ENCODE measurements at places on chromosomes 5 and 9. TPM values are rescaled to one million over a fixed set of nuclear protein-coding genes. Genes with fewer than 3 reads are reported as not detected.
A peak's percentile ranks its signal among the peaks of the same experiment; 100 is the strongest.

The PCA3 gene
- total RNA-seq, result not detected

The PRDM9 gene
- not detected for total RNA-seq

The ANXA2R gene
- 19.3 TPM for total RNA-seq

- DNase-seq, result no peak
Observed at GRCh38 chr5:92749943-92750342, 831.1 kb downstream of the NR2F1-AS1 start.

DNA sequence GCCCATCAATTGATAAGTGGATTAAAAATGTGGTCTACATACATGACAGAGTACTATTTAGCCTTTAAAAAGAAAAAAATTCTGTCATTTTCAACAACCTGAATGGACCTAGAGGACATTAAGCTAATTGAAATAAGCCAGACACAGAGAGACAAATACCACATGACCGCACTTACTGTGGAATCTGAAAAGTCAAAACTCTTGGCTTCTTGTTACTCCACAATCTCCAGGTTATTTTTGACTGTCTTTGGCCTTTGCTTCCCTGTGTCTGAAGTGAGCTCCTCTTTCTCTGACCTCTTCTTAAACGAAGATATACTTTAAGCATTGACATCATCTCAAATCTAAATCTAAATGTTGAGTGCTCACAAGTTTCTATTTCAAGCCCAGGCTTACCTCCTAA, 265.5 kb upstream of the ADRA1B start:
- no peak for DNase-seq

- DNase-seq, result no peak
Observed at GRCh38 chr9:124392254-124392870, 22.9 kb downstream of the PSMB7 start.

DNA sequence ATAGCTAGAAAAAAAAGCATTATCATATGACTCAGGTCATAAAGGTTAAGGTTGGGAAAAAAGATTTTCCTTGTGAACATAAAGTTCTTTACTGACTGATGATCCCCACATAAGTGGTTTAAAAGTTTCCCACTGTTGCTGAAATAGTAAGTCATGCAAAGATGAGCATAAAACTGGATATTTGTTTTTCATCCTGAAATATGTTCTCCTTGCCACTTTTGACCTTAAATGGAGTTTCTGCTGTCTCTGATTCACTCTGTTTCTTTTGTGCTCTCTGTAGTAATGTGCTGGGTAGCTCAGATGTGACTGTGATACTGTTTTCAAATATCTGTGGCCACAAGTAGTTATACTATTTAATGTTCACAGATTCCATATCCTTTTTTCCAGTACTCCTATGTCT, 162.5 kb upstream of the GAS1 start:
- no peak for DNase-seq

The RASGRF2 gene
- 0.37 TPM for total RNA-seq

The TAF11L5 gene
- not detected for total RNA-seq

- DNase-seq, result no peak
Observed at GRCh38 chr9:87714819-87715218, 11.1 kb upstream of the CTSL start.

DNA sequence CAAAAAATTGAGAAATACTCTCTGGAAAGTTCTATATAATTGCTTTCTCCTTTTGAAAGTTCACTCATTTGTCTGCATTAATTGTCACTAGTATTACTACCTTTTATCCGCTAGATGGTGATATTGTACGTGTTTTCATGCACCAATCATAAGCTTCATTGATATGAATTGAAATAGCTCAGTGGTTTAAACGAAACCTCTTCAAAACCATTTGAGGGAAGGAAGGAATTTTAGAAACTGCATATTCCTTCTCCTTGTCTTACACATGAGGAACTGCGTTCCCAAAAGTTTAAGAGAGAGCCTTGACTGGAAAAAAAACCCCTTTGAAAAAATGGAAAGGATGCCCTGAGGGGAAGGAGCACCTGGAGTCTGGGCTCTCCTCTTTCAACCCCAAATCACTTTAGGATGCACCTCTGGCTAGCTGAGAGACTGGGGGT, 98.6 kb downstream of the YTHDC2 start:
- DNase-seq, result peak; percentile 51

- DNase-seq, result no peak
Observed at GRCh38 chr5:143985832-143986515, 174.0 kb downstream of the HMHB1 start.

- DNase-seq, result no peak
Observed at GRCh38 chr9:86178503-86178902, 79.1 kb upstream of the GOLM1 start.

DNA sequence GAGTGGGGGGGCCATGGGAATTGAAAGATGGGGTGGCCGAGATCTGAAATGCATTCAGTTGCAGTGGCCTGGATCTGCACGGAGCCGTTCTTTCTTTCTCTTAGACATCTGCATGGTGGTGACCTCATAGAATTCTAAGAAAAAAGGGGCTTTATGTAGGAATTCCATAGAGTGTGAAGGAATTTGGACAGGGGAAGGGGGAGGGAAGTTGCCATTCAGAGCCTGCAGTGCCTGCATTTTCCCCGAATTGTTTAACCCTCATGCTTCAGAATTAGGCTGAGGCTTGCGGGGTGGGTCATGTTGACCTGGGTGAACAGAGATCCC, 4.9 kb downstream of the NEK6 start:
- DNase-seq, result no peak

The NUTM2G gene
- not detected for total RNA-seq

GRCh38 chr5:123647066-123647465, 135.1 kb downstream of the CSNK1G3 start:
- no peak for DNase-seq

DNA sequence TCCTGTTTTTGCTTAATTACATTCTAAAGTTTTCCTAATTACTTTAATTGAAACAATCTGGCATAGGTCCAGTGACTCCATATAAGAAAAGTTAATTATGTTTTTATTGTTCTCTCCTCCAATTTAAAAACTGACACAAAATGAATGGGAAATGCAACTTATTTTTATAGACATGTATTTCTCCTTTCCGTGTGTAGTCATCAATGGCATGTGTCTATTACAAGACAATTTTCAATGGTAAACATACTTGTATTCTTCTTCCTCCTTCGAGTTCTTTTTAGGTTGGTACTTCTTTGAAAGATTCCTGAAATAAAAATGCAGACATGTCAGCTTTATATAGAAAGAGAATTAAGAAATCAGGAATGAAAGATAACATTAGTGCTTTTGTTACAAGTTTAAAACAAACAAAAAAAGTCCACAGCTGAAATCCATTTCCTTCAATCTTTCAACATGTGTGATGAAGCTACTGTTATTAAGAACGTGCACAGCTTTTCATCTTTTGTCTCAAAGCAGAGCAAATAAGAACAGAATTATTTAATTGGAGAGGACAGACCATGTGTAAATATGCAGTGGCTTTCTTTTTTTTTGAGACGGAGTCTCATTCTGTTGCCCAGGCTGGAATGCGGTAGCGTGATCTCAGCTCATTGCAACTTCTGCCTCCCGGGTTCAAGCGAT, 63.8 kb downstream of the FNBP1 start:
- DNase-seq, result no peak

DNA sequence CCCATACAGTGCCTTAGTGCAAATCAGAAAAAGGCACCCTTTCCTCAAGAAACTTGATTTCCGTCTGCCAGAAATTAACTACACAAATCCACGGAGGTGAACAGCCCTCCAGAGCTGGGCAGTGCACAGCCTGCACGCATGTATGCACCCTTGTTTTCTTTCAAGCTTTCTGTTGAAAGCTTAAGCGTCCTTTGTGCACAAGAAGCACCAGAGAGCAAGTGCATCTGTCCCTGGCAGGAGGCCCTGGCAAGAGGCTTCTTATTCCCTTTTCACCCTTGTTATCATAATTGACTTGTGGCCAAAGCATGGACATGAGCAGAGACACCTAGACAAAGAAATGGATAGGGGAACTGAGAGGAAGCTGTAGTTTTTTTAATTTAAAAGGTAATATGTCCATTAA, 47.4 kb upstream of the ATG10 start:
- DNase-seq, result no peak

The SPATA9 gene
- not detected for total RNA-seq

DNA sequence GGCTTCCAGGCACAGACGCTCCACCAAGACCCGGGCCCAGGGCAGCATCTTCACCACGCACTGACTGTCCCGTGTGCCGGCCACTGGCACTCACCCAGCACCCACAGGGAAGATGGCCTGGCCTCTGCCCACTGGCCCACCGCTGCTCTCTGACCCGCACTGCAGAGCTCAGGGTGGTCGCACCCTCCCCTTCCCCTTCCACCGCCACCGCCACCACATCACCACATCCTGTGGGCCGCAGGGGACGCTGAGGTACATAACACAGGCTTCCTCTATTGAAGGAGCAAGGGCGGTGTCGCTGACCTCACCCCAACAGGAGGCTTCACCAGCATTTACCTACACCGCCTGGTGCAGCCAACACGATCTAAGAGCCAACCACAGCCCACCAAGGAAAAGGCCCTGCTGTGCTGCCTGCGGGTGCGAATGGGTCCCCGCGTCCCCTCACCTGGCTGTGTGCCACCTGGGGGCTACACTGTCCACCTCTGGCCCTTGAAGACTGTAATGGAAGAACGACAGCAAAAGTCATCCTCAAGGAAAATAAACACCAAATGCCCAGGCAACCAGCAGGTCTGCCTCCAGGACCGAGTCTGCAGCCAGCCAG, 101.8 kb downstream of the CAMSAP1 start:
- no peak for DNase-seq

GRCh38 chr5:56126487-56127179, 106.5 kb downstream of the ANKRD55 start:
- no peak for DNase-seq

GRCh38 chr9:97808415-97808814, 44.6 kb upstream of the FOXE1 start:
- no peak for DNase-seq

The LCN15 gene
- total RNA-seq, result not detected

- DNase-seq, result no peak
Observed at GRCh38 chr5:102481054-102481715, 17.6 kb downstream of the SLCO6A1 start.

- DNase-seq, result no peak
Observed at GRCh38 chr9:24487250-24487861, 58.3 kb downstream of the IZUMO3 start.

The C5orf34 gene
- 5.1 TPM for total RNA-seq

DNA sequence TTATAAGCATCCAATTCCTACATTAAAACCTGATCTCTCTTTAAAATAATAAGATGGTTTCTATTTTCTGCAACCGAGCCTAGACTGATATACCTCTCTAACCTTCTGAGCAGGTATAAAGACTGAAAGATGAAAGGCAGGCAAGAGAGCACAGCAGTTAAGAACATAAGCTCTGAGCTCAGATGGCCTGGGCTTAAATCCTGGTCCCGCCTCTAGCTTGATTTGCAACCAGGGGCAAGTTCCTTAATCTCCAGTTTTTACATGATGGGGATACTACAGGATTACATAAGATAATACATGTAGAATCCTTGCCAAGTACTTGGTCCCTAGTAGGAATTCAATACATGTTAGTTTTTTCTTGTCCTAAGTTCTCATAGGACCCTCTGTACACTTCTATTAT, 33.9 kb downstream of the SLC24A2 start:
- no peak for DNase-seq

GRCh38 chr5:146467760-146468159, 20.6 kb downstream of the TCERG1 start:
- no peak for DNase-seq

DNA sequence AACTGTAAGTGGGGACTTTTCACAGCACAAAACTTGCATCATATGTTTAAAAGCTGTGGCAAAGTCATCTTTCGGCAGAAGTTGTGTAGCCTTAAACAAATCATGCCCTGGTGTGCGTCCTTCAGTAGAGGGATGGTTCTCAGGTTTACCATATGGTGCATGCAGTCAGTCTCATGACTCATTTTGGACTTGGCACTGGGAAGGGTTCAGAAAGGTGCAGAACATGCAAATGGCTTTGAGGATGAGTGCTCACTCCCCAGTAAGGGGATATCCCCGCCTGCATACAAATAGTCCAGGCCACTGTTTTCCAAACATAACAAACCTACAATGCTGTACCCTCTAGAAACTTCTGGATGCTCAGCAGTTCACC, 260.3 kb downstream of the NDUFS4 start:
- DNase-seq, result no peak

DNA sequence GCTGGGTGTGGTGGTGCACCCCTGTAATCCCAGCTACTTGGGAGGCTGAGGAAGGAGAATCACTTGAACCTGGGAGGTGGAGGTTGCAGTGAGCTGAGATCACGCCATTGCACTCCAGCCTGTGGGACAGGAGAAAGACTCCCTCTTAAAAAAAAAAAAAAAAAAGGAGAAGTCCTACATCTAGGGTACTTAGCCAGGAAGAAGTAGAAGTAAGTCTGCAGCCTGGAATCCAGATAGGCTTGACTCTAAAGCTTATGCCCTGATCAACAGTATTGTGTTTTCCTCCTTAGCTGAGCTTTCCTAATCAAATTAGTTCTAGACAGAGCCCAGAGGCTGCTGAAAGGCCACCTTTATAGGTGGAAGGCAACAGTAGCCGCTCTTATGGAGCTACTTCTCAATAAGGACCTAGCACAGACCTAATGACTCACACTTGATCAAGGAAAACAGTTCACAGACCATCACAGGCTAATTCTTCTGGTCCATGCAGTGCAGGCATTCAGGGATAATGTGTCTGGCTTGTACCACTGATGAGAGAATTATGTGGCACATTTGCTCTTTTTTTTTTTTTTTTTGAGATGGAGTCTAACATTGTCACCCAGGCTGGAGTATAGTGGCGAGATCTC, 105.5 kb upstream of the KLF4 start:
- no peak for DNase-seq

The PTCH1 gene
- total RNA-seq, result 14.9 TPM

Measured in B cell (primary cell).